ENCODE measurements at places on chromosomes 6 and 20.

- DNase-seq: no peak
These were observed 40.5 kb downstream of the SCGN start for GRCh38 chr6:25692472-25692871.

DNA sequence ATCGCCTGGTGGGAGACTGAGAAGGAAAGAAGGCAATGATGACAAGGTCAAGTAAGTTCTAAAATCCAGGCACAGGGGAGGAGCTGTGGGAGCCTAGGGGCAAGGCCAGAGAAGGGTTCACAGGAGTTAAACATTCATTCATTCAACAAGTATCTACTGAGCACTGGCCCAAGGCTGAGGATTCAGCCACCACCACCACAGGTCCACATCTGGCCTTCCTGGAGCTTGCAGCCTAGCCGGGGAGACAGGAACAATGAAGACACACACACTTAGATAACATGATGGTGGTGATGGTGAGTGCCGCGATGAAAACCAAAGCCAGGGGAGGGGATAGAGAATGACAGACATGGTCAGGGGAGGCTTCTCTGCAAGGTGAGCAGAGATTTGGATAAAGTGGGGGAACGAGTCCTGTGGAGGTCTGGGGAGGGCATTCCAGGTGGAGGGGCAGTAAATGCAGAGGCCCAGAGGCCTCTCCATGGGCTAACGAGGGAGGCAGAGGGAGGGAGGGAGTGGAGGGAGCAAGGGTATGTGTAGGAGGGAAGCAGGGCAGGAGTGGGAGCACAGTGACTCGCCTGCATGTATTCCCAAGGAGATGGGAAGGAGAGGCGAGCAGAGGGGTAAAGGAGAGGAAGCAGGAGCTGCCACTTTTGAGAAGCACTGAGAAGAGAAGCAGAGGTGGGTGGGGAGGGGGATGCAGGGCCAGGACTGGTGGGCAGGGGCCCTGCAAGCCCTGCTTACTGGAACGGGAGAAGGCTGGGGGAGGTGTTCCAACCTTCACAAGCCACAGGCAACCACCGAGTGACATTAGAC is 10.5 kb upstream of the RSPO4 start:
- DNase-seq: no peak

DNA sequence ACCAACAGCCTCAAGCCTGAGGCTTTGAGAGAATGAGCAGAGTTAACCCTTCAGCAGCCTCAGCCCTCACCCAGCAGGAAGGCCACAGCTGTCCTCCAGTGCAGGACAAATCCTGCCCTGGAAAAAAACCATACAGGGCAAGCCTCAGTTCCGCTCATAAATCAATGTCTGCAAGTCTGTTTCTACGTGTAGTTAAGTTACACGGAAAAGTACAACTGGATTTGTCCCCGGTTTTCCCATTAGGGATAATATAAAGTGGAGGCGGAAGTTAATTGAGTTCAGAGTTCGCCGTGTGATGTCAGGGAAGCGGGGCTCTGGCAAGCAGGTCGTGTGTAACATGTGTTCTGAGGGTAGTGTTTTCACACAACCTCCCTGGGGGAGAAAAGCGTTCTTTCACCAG is 44.2 kb upstream of the EYA2 start:
- no peak for DNase-seq

- DNase-seq: no peak
These were observed 16.5 kb downstream of the PTK7 start for GRCh38 chr6:43092635-43093034.

DNA sequence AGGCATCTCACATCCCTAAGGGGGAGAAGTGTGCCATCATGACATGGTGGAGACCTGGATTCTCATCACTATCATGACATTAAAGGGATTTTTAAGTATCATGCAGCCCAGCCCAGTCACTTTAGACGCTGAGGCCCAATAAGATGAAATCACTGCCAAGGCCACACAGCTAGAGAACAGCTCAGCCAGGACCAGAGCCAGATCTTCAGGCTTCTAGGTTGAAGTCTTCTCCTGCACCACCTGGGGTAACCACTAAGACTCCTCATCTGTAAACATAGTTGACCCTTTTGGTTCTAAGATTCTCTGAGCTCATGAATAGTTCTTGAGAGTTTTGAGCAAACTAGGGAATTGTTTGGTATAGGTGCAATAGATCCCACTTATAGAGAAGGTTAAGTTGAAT is 125.1 kb downstream of the TCP11 start:
- DNase-seq: no peak
